ENCODE measurements at places on chromosomes 2 and 18. TPM values are rescaled to one million over a fixed set of nuclear protein-coding genes. Genes with fewer than 3 reads are reported as not detected.

DNA sequence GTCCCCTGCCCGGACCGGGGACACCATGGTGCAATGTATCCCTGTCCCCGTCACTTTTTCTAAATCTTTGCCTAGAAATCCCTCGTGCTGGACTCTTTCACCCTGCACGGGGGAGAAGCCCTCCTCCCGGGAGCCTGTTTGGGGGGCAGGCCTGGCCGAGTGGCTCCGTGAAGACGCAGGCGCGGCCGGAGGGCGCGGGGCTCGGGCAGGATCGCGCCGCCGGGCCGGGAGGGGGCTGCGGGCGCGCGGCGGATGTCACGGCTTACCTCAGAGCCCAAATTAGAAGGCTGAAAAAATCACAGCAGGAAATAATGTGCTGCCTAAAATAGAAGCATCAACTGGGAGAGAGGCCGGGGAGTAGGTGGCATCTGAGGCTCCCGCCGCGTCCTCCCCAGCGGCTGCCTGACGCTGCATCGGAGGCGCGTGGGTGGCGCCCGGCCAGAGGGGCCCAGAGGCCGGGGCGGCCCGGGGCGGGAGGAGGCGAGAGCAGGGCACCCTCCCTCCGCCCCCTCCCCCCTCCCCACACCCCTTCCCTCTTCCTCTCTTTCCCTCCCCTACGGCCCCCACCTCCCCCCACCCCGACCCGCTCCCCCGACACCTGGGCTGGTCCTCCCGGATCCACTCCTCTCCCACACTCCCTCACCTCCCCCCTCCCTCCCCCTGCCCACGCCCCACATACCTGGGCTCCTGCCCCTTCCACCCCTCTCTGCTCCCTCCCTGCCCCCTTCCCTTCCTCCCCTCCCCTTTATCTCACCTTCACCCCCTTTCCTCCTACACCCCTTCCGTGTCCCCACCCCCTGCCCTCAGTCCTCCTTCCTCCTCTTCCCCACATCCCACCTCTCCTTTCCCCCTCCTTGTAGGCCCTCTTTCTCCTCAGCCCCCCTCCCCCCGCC lies 51.9 kb downstream of the SLC4A1AP start:
- peak; percentile 88 for DNase-seq

ITGA6 gene
- total RNA-seq = 64.8 TPM

- DNase-seq = no peak
These were observed 269.8 kb downstream of the BCL11A start for GRCh38 chr2:60283626-60284025.

- no peak for DNase-seq
These were observed 276.2 kb upstream of the ZEB2 start for GRCh38 chr2:144796164-144796563.

LIMS2 gene
- 4.0 TPM for total RNA-seq

DNA sequence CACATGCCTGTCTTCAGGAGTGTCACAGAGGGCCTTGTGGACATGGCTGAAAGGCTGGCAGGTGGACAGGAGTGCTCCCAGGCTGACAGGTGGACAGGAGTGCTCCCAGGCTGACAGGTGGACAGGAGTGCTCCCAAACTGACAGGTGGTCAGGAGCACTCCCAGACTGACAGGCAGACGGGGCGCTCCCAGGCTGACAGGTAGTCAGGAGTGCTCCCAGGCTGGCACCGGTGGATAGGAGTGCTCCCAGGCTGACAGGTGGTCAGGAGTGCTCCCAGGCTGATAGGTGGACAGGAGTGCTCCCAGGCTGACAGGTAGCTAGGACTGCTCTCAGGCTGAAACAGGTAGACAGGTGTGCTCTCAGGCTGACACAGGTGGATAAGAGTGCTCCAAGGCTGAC lies 16.6 kb downstream of the ANO7 start:
- no peak for DNase-seq

- DNase-seq = peak; percentile 16
These were observed 32.8 kb downstream of the KATNAL2 start for GRCh38 chr18:46950064-46950656.

- no peak for DNase-seq
These were observed 274.7 kb downstream of the RND3 start for GRCh38 chr2:150212722-150213171.

POU3F3 gene
- total RNA-seq = not detected

GRCh38 chr2:139170406-139170805 lies 390.2 kb upstream of the NXPH2 start:
- no peak for DNase-seq

DNA sequence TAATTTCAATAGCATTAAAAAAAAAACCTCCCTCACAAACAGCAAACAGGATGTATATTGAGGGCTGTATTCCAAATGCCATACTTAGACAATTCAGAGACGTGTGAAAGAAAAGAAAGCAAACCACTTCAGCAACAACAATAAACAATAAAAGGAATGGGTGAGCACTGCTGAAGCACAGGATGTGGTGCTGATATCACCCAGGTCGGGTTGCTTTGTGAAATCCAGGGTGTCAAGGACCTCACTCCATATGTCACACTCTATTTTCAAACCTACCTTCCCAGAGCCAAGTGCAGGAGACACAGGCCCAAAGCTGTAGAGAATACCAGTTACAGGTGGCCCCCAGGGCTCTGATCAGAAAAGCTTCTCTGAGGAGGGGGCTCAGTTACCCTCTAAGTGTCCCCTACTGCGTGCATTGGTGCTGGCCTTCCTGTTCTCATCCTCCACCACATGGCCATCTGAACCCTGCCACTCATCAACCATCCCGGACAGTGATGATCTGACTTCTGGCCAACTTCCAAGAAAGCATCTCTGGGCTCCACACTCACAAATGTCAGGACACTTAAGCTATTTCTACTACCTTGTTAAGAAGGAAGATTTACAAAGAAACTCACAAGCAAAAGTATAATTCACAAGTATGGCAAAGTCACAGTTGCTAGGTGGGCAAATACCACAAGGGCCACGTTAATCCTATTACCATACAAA lies 363.0 kb downstream of the SS18 start:
- no peak for DNase-seq

- no peak for DNase-seq
These were observed 71.0 kb downstream of the EVA1A start for GRCh38 chr2:75489721-75490120.

- DNase-seq = no peak
These were observed 41.6 kb downstream of the GPR155 start for GRCh38 chr2:174445248-174445647.

PSMA8 gene
- not detected for total RNA-seq

DNA sequence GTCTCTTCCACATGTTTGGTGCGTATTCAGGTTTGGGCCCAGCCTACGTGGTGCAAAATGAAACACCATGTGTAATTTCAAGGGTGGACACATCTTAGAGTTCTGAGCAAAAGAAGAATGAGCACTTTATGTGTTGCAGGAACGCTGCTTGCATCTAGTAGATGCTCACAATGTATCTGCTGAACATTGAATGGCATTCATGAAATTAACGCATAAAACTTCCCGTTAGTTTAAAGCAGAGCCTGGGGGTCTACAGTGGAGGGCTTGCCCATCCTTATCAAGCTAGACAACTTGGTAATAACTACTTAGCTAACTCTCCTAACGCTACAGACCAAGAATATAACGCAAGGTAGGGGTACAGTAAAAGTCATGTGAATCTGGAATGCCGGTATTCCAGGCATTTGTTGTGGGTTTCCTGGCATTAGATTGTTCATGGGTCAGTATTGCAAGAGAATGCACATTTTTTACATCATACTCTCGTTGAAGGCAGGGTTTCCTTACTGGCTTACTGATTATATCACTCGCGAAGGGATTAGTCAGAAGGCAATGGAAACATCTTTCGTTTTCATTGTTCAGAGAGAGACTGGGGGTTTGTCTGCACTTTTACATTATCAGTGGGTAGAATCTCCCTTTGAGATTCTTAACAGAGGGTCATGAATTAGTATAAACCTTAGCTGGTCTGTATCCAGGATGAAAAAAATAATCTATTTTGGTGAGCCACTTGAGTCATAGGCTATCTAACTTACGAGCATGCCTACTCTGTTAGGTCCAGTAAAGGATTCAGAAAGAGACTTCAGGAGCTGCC lies 229.5 kb upstream of the EPAS1 start:
- DNase-seq = peak; percentile 44

Measured in hepatocyte (in vitro differentiated cells).